ENCODE measurements at places on chromosomes 5 and 9. TPM values are rescaled to one million over a fixed set of nuclear protein-coding genes. Genes with fewer than 3 reads are reported as not detected.

Gene SLC6A7
- polyA plus RNA-seq, result not detected

Gene PPP3R2
- 0.06 TPM for polyA plus RNA-seq

Gene SPINK1
- 9.0 TPM for polyA plus RNA-seq

Gene PCDHGA2
- 6.2 TPM for polyA plus RNA-seq

Gene HRH2
- 4.0 TPM for polyA plus RNA-seq

Gene ZNG1F
- 16.1 TPM for polyA plus RNA-seq

Gene GPR151
- not detected for polyA plus RNA-seq

Gene SLC36A1
- 8.4 TPM for polyA plus RNA-seq

Gene SLC23A1
- 17.0 TPM for polyA plus RNA-seq

Gene ADAMTS2
- polyA plus RNA-seq, result 15.5 TPM

Gene PDZD2
- 19.9 TPM for polyA plus RNA-seq

Gene ANKRD31
- 0.48 TPM for polyA plus RNA-seq

Gene MCIDAS
- polyA plus RNA-seq, result 1.4 TPM

Gene GDF9
- polyA plus RNA-seq, result 1.9 TPM

Gene SLC4A9
- 20.2 TPM for polyA plus RNA-seq

Gene PCDHGA7
- 2.8 TPM for polyA plus RNA-seq

Gene CCNJL
- 8.1 TPM for polyA plus RNA-seq

Gene CDH9
- 10.9 TPM for polyA plus RNA-seq

Gene PLAC8L1
- polyA plus RNA-seq, result 0.57 TPM

Gene ABCA2
- 39.5 TPM for polyA plus RNA-seq

Gene TPD52L3
- polyA plus RNA-seq, result not detected

Gene SLC36A3
- polyA plus RNA-seq, result not detected

Gene RAD23B
- 154 TPM for polyA plus RNA-seq

Gene SUSD3
- 9.1 TPM for polyA plus RNA-seq

Gene MACROH2A1
- polyA plus RNA-seq, result 214 TPM
